Activated CD8-positive, alpha-beta memory T cell treated with anti-CD3 and anti-CD28 coated beads, Interleukin-2, amount 50 U/mL, for 4 hours (primary cell): ENCODE measurements at places on chromosomes 4 and X.

GRCh38 chr4:80266902-80267380, 477 bp downstream of the FGF5 start:
- no peak for DNase-seq

GRCh38 chr4:82123934-82124333, 249.9 kb downstream of the HNRNPD start:
- DNase-seq = no peak

GRCh38 chr4:26719954-26720552, 136.2 kb downstream of the TBC1D19 start:
- DNase-seq = no peak

- no peak for DNase-seq
Observed at GRCh38 chr4:6175426-6175825, 24.9 kb downstream of the JAKMIP1 start.

DNA sequence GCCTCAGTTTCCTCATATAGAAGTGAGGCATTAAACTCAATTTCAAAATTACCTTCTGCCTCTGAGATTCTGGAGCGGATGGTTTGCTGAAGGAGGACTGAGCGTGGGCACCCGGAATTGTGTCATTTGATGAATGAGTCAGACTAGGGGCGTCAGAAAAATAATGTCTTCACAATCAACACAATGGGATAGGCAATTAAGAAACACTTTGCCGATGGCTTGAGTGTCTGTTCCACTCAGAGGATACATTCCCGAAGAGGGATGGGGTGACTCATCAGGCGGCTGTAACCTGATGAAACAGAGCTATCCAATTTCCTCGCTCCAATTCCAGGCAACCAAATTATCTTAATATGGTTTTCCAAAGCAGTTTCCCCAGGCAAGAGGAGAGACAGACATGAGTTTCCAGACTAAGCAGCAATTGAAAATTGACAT, 1.2 kb upstream of the CHRNA9 start:
- no peak for DNase-seq

DNA sequence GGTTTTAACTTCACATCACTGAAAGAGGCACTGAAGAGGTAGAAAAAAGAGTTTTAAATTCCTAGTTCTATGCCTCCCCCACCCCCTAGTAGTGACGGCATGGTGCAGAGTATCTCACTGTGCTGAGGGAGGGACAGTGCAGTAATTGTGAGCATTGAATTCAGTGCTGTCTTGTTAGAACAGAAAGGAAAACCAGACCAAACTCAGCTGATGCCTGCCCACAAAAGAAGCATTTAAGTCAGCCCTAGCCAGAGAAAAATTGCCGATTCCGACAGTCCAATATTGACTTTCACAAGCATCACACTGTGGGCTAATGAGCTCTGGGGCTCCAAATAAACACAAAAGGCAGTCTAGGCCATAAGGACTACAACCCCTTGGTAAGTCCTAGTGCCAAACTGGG, 417.7 kb downstream of the AR start:
- DNase-seq = no peak

DNA sequence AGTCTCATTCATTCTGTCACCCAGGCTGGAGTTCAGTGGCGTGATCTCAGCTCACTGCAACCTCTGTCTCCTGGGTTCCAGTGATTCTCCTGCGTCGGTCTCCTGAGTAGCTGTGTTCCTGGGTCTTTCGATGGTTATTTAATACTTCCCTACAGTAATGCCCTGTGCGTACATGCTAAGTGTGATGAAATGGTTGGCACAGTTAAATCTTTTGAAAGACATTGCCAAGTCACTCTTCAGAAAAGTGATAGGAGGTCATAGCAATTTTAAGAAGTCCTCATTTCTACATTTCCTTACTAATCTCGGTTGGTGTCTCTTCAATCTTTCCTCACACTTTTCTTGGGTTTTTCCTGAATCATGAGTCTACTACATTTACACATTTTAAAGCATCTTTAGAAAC, 14.4 kb downstream of the HTT-AS start:
- DNase-seq = no peak
